ENCODE measurements at places on chromosomes 1 and 21. TPM values are rescaled to one million over a fixed set of nuclear protein-coding genes. Genes with fewer than 3 reads are reported as not detected.

GRCh38 chr1:36345353-36345752 is 21.9 kb upstream of the EVA1B start:
- DNase-seq = peak; percentile 26

GRCh38 chr1:155192346-155193274 is 15.1 kb downstream of the THBS3 start:
- no peak for DNase-seq

Gene ATP1A4
- total RNA-seq = not detected

Gene LAMB3
- total RNA-seq = 3.0 TPM

GRCh38 chr1:208233546-208233945 is 10.6 kb downstream of the PLXNA2 start:
- DNase-seq = no peak

DNA sequence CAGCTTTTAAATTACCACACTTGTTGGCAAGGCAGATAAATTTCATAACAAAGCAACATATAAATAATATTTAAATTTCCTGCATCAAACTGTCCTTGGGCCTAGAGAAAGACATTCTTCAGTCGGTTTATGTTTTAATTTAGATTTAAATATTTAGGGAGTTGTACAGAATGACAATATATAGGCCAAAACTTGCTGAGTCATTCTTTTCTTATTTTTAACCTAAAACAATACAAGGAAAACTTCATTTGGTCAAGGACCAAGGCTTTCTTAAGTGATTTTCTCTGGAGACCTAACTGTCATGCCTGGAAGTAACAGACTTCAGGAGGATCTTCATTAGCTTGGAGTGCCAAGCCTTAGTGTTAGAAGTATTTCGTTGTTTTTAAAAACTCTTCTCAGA is 5.6 kb downstream of the MAP10 start:
- DNase-seq = no peak

GRCh38 chr21:45192332-45192731 is 95.4 kb downstream of the POFUT2 start:
- DNase-seq = no peak

Gene MAP3K7CL
- 2.0 TPM for total RNA-seq

DNA sequence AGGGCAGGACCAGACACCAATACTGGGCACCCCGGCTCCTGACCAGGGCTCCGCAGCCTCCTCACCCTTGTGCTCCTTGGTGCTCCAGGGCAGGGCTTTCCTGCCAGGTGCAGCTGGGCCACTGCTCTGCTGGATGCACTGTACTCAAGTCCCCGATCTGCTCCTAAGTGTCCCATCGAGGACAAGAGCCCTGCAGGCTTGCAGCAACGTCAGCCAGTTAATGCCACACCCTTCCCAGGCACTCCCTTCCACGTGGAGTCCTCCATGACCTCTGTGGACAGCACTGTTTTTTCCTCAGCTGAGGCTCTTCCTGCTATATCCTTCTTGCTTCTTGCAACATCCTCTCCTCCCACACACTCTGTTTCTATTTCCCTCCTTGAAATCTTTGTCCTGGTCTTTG is 94.0 kb upstream of the NGF start:
- DNase-seq = no peak

- no peak for DNase-seq
Measured at GRCh38 chr1:185816460-185816859, 82.3 kb downstream of the HMCN1 start.

DNA sequence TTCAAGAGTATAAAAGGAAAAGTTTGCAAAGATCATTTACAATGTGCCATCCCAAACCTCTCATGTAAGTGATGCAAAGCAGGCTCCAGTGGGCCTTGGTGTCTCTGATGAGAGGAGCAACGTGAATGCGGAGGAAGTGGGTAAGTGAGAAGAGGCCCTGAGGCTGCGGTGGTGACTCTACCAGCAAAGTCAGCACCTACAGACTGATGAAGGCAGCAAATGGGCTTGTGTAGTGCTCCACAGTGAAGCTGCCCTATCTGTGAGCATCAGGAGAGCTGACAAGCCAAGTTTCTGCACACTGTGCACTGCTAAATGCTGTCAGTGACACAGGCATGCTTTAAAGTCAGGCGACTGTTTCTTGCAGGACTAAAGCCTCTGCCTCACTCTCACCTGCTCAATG is 15.6 kb upstream of the RAP1A start:
- DNase-seq = no peak

GRCh38 chr1:167612587-167613385 is 17.2 kb upstream of the RCSD1 start:
- no peak for DNase-seq

GRCh38 chr1:214638997-214639396 is 36.0 kb downstream of the CENPF start:
- DNase-seq = no peak

GRCh38 chr1:101728029-101728428 is 268.7 kb downstream of the OLFM3 start:
- DNase-seq = no peak

Gene ATP13A2
- 55.6 TPM for total RNA-seq

GRCh38 chr1:43824795-43825194 is 108.8 kb upstream of the ARTN start:
- DNase-seq = no peak

GRCh38 chr1:46183079-46183847 is 7.0 kb upstream of the P3R3URF start:
- DNase-seq = peak; percentile 96

DNA sequence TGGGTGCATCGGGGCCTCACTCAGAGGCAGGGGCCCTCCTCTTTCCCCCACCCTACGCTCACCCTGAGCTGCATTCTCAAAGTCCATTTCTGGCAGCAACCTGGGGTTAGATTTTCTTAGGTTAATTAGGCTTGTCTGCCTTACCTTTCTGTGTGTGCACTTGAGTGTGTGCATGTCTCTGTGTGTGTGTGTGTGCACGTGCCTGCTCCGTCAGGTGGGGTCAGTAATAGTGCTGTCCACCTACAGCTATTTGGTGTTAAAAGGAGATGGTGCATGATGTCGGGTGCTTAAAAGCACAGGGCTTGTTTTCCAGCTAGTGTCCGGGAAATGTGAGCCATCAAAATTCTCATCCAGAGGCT is 257.9 kb downstream of the CAMTA1 start:
- DNase-seq = no peak

DNA sequence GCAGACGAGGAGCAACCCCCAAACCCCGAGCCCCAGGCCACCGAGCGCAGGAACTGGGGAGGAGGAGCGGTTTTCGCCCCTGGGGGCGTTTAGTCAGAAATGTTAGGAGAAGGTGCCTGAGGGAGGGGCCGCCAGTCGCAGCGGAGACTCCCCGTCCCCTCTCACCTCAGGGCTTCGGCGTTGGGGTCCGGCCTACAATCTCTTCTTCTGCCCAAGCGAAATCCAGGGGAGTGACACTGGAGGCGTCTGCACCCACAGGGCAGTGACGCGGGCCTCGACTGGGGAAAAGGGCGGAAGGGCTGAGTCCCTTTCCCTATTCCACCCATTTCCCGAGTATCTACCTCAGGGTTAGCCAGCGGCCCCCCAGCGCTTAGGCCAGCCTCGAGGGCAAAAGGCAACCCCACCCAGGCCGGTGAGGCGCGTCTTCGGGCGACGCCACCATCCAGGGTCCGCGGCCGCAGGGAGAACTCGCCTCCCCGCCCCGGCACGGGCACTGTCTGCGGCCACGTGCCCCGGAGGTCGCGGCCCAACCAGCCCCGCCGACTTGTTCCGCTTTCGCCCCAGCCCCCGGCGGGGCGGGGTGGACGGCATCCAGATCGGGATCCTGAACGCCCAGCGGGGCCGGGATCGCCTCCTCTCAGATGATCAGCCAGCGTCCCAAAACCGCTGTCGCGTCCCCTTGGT is 118.7 kb upstream of the BARHL2 start:
- DNase-seq = no peak

Gene FHL3
- 18.1 TPM for total RNA-seq

- DNase-seq = no peak
Measured at GRCh38 chr1:92419642-92420041, 67.1 kb downstream of the GFI1 start.

- no peak for DNase-seq
Measured at GRCh38 chr1:58041621-58042020, 504.9 kb downstream of the OMA1 start.

- DNase-seq = no peak
Measured at GRCh38 chr1:169594391-169594790, 8.1 kb upstream of the F5 start.

Gene CFHR2
- total RNA-seq = not detected

Gene RAVER2
- 3.0 TPM for total RNA-seq

DNA sequence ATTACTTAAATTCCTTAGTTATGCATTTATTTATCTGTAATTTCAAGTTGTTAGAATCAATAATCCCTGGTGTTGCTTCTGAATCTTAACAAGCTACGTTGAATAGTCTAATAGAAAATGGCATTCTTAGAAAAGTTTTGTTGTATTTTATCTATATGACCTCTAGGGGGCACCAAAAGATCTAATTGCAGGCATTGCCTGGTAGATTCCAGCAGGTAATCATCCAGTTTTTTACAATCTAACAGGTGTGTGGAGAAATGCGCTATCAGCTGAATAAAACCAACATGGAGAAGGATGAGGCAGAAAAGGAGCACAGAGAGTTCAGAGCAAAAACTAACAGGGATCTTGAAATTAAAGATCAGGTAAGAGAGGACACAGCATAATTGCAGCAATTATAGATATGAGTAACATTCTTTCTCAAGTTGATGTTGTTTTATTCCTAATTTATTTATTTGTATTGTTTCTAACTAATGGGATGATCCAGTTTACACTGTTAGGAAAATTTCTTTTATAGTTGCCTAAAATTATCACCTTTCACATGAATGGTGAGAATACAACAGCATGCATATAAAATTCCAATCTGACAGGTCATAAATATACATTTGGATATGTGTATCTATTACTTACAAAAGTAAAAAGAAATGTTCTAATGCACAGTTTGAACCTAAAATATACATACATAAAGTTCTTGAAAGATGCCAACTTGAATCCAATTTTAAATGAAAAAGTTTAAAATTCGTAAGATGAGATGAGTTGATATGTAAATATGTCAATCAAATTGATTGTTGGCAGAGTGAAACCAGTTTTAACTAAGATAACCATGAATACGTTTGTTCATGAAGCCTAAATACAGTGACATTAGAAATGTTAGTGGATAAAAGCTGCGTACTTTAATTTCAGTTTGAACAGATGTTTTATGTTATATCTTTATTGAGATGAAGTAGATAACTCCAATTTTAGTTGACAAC is 88.4 kb downstream of the SDCCAG8 start:
- DNase-seq = peak; percentile 22

Gene ST7L
- total RNA-seq = 10.3 TPM

Gene ST6GALNAC5
- total RNA-seq = not detected

- DNase-seq = no peak
Measured at GRCh38 chr1:183365093-183365492, 53.1 kb downstream of the NMNAT2 start.

GRCh38 chr1:89692601-89693521 is 59.9 kb downstream of the LRRC8C start:
- DNase-seq = peak; percentile 57

Gene LRRC3
- 1.8 TPM for total RNA-seq
